ENCODE measurements at places on chromosomes 3 and 15.
A peak's percentile ranks its signal among the peaks of the same experiment; 100 is the strongest.

- DNase-seq: peak; percentile 36
These were observed 40.8 kb upstream of the IQCF6 start for GRCh38 chr3:51819709-51820406.

DNA sequence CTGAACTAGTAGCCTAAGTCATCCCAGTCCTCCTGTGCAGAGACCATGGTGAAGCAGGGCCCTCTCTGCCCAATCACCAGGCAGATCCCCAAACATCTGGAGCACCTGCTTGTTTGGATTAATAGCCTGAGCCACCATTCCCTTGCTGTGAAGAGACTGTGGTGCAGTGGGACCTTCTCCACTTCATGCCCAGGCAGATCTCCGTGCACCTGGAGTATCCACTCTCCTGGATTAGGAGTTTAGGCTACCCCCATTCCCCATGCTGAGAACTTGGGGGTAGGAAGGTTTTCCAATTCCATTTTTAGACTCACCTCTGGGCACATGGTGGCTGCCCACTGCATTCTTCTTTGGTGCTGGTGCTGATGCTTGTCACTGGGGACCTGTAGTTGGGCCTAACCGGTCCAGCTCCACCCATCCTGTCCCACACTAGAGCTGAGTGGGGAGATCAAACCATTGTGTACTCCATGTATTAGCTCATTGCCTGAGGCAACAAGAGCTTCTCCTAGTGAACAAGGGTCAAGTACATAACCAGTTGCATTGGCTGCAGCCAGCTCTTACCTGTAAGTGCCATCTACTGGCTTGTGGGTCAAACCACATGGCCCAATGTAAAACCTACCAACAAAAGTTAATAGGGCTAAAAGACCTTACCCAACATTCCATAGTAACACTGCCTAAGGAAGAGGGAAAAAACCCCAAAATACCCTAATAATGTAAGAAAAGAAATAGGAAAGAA is 382.5 kb upstream of the CBLB start:
- DNase-seq: peak; percentile 16

DNA sequence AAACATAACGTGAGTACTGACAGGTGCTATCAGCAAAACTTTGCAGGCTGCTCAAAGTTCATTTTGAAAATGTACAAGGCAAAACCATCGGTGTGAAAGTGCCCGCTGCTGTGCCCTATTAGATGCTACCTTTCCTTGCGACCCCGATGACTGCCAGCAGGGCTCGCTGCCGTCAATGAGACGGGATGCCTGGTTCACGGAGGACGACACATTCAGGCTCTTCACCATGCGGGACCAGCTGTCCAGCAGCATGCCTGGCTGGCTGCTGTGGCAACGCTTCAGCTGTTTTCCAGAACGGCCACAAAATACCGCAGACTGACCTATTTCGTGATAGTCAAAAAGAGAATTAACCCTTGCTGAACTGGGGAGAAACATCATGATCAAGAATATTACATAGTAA is 92.7 kb upstream of the OCA2 start:
- peak; percentile 13 for DNase-seq

- no peak for DNase-seq
These were observed 52.4 kb downstream of the IL20RB start for GRCh38 chr3:137010137-137010536.

DNA sequence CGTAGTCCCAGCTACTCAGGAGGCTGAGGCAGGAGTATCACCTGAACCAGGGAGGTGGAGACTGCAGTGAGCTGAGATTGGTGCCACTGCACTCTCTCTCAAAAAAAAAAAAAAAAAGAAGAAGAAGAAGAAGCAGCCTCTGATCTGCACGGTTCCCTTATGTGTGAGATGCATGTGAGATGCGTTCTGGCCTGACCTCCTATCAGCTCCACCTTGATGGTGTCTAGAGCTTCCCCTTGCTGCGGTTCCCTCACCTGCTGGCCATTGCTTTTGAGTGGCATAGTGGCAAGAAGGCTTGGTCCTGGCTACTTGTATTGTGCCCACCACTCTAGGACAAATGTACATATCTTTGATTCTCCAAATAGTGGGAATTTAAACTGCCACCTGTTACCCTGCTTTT is 49.4 kb upstream of the CFAP161 start:
- no peak for DNase-seq

GRCh38 chr15:29071232-29071881 is 185.6 kb downstream of the APBA2 start:
- no peak for DNase-seq

DNA sequence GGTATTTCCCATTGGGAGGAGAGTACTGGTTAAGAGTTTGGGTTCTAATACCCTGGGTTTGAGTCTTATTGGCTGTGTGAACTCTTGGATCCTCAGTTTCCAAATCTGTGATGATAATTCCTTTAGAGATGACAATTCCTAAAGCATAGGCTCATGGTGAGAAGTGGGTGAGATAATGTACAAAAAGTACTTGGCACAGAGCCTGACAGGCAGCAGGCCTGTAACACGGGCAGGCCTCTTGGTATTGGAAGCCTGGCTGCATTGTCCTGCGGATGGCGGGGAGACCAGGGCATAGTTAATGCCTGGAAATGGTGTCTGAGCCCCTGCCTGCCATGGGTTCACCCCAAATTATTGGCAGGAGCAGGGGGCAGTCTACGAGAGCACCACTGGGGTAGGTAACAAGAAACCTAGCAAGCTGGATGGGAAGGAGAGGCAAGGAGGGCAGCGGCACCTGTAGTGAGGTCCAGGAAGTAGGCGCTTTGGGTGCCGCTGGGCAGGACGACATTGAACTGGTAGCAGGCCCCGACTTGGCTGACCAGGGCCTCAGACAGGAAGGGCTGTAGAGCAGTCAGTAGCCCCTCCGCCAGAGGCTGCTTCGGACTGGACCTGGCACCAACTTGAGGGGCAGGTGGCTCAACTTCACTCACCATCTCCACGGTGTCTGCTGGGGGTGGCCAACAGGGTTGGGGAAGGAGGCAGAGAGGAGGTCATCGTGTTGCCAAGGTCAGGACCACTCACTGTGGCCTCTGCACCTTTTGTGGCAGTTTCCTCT is 7.7 kb downstream of the STOML1 start:
- no peak for DNase-seq

DNA sequence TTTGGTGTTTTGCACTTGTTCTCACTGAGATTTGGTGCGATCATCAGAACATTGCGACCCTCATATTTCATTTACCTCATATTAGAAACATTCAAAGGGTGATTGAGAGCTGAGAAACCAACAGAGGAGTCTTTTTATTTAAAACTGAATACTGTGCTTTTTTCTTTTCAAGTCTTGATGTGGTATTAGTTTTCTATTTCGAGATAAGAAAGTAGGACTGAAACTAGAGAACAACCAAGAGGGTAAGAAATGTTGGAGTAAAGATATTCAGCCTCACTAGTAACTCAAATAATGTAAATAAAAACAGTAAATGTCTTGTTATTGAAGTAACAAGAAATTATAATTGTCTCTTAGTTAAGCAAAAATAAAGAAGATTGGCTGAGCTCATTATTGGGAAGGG is 26.5 kb downstream of the EFHB start:
- DNase-seq: no peak

- no peak for DNase-seq
These were observed 227.2 kb downstream of the ADAMTS17 start for GRCh38 chr15:100114571-100114970.

- DNase-seq: no peak
These were observed 25.6 kb downstream of the DCUN1D1 start for GRCh38 chr3:182954553-182955235.

DNA sequence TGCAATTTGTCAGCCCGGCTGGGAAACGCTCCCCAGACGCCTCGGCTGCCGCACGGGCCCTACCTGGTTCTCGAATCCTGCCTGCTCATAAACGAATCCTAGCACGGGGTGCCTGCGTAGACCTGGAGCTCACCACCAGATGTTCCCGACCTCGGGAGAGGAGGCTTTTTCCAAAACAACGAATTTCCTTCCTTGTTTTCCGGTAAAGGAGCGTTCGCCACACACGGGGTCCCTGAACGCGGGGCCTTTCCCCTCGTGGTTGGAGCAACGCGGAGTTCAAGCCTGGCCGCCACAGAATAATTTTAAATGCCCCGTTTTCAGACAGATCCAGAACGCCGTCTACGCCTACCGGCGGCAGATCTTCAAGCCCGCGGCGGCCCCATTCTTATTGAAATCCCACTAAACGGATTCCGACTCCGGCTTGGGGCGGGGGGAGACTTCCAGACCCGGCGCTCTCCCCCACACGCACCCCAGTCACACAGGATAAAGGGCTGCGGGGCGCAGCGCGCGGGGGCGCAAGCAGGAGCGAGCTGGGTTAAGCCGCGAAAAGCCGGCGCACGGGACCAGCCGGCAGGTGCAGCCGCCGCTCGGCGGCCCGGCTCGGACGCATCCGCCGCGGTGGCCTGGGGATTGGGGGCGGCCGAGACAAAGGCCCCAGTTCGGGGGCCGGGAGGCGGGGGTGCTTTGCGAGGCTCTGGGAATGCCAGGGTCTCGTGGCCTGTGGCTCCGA is 895 bp downstream of the GATA2 start:
- DNase-seq: no peak

DNA sequence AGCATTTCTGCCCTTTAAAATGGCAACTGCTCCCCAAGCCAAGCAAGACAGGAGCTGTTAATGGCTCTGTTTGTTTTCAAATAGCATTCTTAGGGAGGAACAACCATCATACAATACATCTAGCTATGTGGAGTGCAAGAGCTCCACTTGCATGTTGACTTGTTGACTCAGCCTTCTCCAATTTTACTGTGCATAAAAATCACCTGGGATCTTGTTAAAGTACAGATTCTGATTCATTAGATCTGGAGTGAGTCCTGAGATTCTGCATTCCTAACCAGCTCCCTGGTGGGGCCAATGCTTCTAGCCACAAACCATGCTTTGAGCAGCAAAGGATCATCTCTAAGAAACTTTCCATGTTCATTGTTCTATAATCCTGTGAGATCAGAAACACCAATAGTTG is 171.4 kb downstream of the THRB start:
- no peak for DNase-seq

- DNase-seq: no peak
These were observed 11.7 kb downstream of the SH2D7 start for GRCh38 chr15:78104119-78104479.

- no peak for DNase-seq
These were observed 307.1 kb downstream of the KBTBD8 start for GRCh38 chr3:67305160-67305559.

DNA sequence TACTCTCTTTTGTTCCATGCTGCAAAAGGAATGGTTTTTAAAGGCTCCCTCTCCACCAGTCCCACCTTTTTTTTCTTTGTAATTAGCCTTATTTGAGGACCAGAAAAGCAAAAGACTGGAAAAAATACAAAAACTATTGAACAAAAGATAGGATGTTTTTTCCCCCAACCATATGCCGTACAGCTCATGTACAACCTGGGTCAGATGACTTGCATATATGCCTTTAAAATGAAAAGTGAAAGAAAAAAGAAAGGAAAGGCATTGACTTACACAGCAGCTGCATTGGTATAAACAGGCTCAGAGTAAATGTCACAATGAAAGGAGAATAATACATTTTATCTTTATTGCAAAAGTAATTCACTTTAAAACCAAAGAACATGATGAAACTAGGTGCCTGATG is 69.5 kb upstream of the CMC1 start:
- no peak for DNase-seq

DNA sequence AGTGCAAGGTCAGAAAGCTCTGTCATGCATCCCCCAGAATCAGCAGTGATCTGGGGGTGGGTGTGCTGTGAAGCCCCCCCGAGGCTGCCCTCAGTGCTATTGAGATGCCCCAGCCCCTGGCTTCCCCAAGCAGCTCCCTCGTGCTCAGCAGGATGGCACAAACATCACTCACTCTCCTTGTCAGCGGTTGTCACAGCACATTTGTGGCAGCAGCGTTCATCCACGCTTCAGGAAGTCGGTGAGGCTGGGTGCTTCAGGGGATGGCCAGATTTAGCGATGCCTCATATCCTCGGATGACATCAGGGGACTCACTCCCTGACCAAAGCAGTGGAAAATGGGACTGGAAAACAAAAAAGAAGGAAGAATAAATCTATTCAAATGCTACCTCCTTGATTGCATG is 54.4 kb upstream of the SLC6A11 start:
- no peak for DNase-seq

GRCh38 chr3:11566916-11567315 is 76.8 kb downstream of the VGLL4 start:
- no peak for DNase-seq

- no peak for DNase-seq
These were observed 25.6 kb downstream of the IQCB1 start for GRCh38 chr3:121809249-121809648.

DNA sequence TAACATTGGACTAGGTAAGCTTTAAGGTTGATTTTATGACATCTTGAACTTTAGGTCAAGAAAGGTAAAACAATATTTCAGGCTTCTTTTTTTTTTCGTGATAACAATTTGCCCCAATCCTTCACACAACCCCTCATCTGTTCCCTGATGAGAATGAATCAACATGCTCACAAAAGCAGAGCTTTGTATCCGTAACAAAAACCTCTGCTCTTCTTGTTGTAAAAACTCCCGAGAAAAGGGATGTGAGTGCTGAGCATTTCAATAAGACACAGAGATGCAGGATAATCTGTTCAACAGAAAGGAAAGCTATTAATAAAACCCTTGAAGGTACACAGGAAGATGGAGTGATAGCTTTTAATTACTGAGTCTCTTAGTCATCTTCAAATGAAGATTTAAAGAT is 94.3 kb downstream of the RAD18 start:
- no peak for DNase-seq

DNA sequence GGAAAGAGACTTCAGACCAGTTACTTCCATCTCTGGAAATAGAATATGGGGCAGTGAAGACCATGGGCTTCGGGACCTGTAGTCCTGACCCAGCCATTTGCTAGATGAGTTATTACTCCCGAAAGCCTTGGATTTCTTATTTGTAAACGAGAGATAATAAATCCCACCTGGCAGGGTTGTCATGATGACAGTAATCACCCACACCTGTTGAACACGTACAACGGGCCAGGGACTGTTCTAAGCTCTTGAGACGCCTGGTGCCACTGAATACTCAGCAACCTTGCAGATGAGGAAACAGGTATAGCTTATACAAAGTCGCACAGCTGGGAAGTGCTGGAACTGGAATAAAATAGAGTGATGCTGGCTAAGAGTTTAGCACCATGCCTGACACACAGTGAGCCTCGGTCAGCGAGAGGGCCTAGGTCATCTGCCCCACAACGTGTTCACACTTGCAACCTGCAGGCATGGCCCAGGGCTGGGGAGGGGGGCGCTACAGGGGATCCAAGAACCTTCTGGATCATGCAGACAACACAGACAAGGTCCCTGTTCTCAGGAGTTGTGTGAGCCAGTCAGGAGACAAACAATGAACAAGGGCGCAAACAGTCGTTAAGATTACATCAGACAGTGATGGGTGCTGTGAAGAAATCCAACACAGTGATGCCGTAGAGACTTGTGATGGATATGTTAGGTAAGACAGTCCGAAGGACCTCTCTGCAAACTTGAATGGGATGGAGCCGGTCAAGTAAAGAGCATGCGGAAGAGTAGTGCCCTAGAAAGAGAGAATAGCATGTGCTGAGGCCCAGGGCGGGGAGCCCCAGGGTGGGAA is 89.2 kb downstream of the CORO2B start:
- DNase-seq: no peak

Measured in HuH-7 (cell line).